ENCODE measurements at places on chromosomes 1 and 21.

DNA sequence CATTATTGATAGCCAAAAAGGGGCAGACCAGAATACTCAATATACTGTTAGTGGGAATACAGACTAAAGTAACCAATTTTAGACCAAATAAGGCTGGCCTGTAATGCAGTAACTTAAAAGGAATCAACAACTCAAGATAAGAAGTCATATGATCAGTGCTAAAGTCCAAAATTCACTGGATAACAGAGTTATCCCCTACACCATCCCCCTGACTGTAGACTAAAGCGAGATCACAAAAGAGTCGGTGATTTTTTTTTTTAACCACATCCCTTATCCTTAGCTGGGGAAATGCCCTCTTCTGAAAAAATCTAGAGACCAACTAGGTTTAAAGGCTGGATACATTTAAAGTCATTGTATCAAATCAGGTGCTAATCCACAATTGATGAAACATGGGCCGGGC is 7.7 kb downstream of the UBR4 start:
- ATAC-seq = no peak

GRCh38 chr1:218209351-218209861 is 75.7 kb upstream of the RRP15 start:
- ATAC-seq = no peak

- ATAC-seq = no peak
These were observed 686 bp downstream of the DNMT3L start for GRCh38 chr21:44260791-44261631.

- ATAC-seq = no peak
These were observed 180.7 kb upstream of the VAMP3 start for GRCh38 chr1:7590426-7590790.

GRCh38 chr1:212311836-212312497 is 26.8 kb downstream of the PPP2R5A start:
- no peak for ATAC-seq

DNA sequence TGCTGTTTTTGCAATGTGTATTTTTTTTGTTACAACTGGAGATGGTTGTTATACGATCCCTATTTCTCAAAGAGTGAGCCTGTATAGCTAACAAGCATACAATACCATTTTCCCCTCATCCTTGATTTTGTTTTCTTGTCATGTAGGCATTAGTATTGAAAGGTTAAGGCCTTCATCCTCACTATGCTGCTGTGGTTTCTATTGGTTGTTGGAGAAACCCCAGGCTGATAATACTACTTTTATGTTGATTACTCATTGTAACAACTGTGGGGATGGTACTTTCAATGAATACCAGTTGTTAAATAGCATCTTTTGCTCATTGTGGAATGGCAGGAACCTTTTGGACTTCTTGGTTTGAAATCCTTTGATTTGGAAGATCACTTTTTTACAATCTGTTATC is 39.0 kb upstream of the MACF1 start:
- ATAC-seq = no peak

DNA sequence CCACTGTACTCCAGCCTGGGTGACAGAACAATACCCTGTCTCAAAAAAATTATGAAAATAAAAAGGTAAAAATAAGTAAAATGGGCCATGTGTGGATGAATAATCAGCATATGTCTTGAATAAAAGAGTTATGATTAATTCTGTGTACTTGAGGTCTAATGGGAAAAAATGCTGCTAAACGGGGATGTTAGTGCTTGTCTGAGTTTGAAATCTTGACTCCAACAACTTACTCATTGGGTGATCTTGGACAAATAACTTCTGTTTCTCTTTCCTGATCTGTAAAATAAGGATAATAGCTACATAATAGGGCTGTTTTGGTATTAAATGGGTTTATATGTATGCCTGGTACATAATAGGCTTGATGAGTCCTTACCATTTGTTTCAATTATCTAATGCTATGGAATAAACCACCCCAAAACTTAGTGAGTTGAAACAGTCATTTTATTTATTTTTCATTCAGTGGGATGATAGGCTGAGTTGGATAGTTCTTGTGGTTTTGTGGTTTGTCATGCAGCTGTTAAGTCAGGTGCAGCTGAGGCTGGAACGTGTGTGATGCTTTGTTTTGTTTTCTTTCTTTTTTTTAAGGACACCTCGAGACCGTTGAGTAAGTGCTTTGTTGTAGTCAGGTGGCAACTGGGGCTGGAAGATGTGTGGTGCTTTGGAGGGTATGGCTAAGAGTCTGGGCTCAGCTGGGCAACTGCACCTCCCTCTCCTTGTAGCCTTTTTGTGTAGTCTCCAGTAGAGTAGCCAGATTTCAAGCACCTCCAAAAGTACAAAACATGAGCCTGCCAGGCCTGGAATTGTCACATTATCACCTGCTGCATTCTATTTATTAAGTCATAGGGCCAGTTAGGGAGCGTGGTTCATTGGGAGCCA is 4.9 kb downstream of the MDM4 start:
- peak; percentile 76 for ATAC-seq

DNA sequence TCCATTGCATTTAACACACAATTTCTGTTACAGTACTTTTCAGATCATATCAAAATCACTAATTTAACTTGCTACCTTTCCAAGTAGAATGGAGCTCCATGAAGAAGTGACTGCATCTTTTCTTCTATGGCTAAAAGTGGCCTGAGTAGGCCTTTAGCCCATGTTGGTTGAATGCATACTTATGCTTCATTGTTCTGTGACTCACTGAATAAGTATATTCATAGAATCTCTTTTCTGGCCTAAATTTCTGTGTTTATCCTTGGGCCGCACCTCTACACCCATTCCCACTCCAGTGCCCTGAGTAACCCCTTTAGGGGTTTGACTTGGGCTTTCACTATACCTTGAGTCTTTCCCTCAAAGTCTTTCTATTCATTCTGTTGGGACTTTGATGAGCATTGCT is 42.1 kb upstream of the ARHGAP29 start:
- no peak for ATAC-seq

DNA sequence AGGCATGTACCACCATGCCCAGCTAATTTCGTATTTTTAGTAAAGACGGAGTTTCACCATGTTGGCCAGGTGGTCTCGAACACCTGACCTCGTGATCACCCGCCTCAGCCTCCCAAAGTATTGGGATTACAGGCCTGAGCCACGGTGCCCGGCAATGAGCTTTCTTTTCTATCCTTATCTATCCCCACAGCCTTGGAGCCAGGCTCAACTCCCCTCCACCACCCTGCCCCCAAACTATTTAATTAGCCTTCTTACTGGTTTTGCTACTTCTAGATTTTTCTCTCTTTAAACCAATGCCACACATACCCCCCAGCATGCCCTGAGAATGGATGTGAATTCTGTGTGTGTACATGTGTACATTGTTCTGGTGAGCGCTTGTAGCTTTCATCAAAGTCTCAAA is 5.7 kb upstream of the VANGL2 start:
- no peak for ATAC-seq

DNA sequence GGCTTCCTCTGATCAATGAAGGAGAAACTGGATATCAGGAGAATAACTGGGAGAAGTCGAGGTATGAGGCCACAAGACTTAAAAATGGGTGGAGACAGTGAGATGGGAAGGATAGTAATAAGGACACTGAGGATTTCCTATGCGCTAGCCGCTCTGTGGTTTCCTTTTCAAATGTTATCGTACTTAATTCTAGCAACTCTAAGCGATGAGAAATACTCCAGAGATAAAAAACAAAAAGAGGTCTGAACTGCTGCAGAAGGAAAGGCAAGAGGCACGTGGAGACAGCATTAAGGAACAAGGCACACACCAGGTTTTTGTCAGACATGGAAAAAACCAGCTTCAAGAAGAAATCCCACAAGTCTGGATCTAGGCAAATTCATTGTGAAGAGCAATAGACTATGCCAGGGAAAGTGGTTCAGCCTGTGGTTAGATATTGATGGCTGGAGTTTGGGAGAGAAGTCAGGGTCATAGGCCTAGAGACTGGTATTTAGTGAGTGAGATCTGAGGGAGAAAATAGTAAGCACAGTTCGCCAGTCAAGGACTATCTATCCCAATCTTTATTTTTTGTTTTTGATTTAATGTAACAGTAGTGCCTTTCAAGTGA is 5.3 kb downstream of the CLCA2 start:
- ATAC-seq = no peak

DNA sequence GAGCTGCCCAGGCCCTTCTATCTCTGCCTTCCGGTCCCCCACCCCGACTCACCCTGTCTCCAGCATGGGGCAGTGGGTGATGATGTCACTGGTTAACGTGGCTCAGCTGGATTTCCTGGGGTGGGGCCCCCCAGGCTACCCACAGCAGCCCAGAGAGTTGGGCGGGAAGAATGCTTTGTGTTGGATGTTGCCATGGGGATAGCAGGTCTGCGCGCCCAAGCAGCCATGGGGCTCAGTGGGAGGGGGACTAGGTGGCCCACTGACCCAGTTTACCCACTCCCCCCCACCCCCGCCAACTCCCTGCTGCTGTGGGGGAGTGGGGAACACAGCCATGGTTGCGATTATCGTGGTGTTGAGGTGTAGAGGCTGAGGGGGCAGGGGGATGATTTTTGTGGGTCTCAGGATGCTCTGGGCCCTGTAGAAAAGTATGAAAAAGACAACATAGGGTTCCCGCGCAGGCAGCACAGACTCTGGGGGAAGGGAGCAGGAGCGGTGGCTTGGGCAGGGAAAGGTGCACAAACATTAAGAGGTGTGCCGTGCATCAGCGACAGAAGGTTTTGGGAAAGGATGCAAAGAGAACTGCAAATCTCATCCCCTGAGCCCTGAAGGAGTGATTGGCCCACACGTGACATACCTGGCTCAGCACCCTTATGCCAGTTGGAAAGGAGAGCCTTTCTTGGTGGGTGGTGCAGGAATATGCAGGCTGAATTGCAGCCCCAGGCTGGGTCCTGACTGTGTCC is 8.5 kb downstream of the CELSR2 start:
- ATAC-seq = no peak

- ATAC-seq = peak; percentile 94
These were observed 28.2 kb upstream of the SLC30A1 start for GRCh38 chr1:211606914-211607753.

GRCh38 chr1:64215576-64215975 is 12.2 kb downstream of the UBE2U start:
- no peak for ATAC-seq

Measured in stimulated activated memory B cell treated with anti-CD40 and anti-IgM and Interleukin-4, amounts not matched to agents 10 μg/mL and 1 μg/mL and 100 μg/mL, for 72 hours (primary cell).